ENCODE measurements at places on chromosomes 7 and 10.

DNA sequence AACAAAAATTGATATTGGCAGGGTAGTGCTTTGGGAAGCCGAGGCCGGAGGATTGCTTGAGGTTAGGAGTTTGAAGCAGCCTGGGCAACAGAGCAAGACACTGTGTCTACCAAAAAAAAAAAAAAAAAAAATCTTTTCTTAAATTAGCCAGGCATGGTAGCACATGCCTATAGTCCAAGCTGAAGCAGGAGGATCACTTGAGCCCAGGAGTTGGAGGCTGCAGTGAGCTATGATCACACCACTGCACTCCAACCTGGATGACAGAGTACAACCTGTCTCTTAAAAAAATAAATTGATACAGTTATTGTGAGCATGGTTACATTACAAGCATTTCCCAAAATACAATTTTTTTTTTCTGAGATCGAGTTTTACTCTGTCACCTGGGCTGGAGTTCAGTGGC is 59.4 kb upstream of the SVIL start:
- no peak for DNase-seq

DNA sequence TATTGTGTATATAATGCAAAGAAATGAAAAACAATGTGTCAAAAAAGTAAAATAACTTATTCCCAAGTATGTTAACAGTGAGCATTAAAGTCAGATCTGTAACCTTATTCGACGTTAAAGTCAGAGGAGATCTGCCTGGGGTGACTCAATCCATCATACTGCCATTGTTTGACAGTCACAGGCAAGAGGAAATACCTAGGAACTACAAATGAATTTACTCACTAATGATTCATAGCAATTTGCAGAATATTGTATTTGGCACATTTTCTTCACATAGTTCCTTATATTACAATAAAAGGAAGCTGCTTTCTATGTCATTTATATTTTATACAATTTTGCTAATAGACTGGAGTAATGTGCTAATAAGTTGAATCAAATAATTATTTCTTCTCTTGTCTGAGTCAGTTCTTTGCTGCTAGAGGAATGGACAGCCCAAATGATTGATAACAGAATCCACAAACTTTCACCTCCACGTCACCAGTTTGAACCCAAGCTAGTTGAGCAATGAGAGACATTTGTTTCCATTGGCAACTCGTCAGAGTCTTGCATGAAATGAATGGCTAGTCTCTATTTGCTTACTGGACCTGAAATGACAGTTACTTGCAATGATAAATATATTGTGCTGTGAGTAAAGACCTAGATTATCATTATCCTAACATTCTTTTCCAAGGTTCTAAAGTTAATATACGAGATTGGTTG is 48.5 kb upstream of the TMEM106B start:
- DNase-seq = no peak

GRCh38 chr7:39045231-39045630 is 67.5 kb downstream of the POU6F2 start:
- DNase-seq = no peak

- no peak for DNase-seq
Measured at GRCh38 chr7:144019457-144019856, 19.3 kb downstream of the OR6B1 start.

DNA sequence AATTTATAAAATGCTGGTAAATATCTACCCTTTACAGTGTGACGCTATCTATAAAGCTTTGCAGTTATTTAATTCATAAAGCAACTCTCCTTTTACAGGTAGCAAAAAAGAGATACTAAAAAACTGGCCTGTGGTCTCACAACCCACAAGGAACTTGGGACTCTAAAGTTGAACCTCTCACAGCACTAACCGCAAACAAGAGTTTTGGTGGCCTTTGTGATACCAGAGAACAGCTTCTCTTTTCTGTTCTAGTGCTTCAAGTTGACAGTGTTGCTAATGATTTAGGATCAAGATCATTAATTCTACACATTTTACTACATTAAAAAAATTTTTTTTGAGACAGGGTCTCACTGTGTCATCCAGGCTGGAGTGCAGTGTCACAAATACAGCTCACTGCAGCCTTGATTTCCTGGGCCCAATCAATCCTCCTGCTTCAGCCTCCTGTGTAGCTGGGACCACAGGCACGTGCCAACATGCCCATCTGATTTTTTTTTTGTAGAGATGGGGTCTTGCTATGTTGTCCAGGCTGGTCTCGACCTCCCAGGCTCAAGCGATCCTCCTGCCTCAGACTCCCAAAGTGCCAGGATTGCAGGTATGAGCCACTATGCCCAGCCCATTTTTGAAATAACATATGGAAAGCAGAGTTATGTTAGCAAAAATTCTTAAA is 56.0 kb upstream of the ST8SIA6 start:
- DNase-seq = no peak

DNA sequence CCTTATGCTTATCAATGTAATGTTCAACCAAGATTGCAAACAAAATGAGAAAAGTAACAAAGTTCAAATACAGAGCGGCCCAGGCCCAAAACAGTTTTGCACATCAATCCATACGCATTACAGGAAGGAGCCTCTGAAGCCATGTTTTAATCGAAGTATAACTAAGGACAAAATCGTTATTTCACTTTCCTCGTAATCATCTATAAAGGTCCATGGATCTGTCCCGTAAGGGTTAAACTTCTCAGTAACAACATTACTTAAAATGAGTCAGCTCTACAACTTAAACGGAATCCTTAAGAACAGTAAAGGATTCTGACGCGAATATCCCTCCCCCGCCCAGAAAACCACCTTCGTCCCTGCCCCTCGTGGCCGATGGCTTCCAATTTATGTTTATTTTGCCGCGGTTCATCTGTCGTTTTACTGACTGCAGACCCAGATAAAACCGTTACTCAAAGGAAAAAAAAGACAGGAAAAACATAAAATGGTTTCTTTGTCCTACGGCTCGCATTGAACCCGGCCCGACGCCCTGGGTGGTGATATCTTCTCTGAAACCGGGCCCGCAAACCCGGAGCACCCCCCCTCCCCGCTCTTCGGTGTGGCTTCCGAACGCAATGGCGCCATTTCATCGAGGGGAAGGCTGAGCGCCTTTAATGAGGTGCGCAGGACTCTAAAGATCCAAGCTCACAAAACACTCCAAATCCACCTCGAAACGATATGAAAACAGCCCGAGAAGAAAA is 1.1 kb downstream of the HNRNPA2B1 start:
- peak; percentile 30 for DNase-seq

DNA sequence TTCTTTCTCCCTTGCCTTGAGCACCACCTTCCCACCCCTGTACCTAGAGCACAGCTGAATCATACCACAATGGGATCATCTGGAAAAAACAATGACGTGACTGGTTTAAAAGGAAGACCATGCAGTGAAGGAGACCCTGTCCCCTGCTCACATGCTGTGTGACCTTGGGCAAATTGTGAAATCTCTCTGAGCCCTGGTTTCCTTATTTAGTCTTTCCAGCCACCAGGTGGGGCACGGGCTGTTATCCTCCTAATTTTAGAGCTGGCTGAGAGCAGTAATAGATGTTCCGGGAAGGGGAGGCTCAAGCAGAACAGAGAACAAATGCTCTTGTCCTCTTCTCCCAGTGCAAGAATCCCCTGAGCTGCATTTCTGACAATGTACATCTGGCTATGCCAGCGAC is 198.3 kb downstream of the RPS24 start:
- DNase-seq = no peak

DNA sequence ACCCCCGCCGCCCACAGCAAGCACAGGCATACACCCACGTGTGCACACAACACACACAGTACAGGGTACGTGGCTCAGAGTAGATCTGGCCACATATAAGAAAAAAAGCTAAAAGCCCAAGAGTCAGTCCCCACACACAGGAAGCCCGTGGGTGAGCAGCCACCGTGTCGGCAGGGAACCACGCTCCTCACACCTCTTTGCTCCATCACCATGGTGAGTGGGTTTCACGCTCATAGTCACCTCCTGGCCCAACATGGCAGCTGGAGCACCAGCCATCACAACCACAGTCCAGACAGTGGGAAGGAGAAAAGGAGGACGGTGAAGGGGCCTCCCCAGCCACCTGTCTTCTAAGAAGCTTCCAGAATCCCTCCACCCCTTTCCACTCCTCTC is 76.0 kb upstream of the PDGFA start:
- DNase-seq = no peak

Data from stimulated activated CD8-positive, alpha-beta memory T cell treated with anti-CD3 and anti-CD28 coated beads, Interleukin-7, amount 100 ng/mL, for 1 hour (primary cell).